ENCODE measurements at places on chromosomes 16 and 17.

GRCh38 chr16:583470-583814, 6.4 kb upstream of the RAB40C start:
- no peaks in the 10 kb centered on the region for H3K36me3 ChIP-seq
- H3K4me1 ChIP-seq = peaks cover 6% of the 10 kb centered on the region
- H3K27me3 ChIP-seq = peaks cover 17% of the 10 kb centered on the region
- no peak overlapping the region for H3K27ac ChIP-seq

DNA sequence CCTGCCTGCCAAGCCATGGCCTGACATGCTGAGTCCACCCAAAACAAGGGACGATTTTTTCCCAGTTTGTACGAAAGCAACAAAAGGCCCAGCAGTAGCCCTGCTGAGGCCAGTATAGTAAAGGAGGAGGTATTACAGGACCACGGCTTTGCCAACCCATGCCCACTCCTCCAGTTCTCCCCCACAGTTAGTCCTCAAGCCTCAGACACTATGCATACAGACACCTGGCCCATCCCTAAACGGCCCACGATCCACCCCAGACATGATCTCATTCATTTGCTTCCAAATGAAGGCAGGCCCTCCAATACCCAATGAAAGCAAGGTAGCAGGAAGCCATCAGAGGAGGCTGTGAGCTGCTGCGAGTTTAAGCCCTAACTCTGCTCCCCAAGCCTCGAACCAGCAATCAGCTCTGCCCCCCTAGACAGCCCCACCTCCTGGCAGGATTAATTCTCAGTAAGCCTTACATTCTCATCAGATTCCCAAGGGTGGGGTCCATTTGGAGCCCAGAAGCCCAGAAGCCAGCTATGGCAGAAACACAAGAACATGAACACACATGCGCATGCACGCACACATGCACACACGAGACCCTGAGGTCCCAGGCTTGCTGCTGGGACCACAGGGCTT, 4.9 kb downstream of the HDAC5 start:
- H3K4me3 ChIP-seq = peak overlapping the region; percentile 68
- H3K4me1 ChIP-seq = peaks cover 18% of the 10 kb centered on the region
- no peaks in the 10 kb centered on the region for H3K36me3 ChIP-seq
- no peak overlapping the region for H3K27ac ChIP-seq
- peaks cover 7% of the 10 kb centered on the region for H3K27me3 ChIP-seq

- no peaks in the 10 kb centered on the region for H3K27me3 ChIP-seq
- H3K4me3 ChIP-seq = no peak overlapping the region
- no peaks in the 10 kb centered on the region for H3K4me1 ChIP-seq
- H3K36me3 ChIP-seq = peaks cover 7% of the 10 kb centered on the region
Measured at GRCh38 chr17:31310886-31311285, 3.0 kb downstream of the EVI2B start.

DNA sequence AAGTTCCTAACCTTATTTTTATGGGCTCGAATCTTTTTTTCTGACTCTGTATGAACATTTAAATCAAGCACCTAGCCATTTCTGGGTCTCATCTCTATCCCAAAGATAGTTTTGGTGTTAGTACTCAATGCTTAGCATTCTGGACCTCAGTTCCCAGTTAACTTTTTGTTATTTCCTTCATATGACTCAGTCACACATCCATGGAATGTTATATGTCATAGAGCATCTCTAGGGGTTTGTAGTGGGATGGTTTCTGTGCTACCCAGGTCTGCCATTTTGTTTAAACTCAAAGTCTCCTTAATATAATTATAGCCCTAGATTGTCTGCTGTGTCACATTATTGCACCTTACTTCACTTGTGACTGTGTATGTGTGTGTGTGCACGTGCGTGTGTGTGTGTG, 90.1 kb downstream of the EFCAB13 start:
- H3K27ac ChIP-seq = no peak overlapping the region
- no peak for DNase-seq
- no peaks in the 10 kb centered on the region for H3K27me3 ChIP-seq
- H3K4me3 ChIP-seq = no peak overlapping the region
- H3K36me3 ChIP-seq = peaks cover 2% of the 10 kb centered on the region

DNA sequence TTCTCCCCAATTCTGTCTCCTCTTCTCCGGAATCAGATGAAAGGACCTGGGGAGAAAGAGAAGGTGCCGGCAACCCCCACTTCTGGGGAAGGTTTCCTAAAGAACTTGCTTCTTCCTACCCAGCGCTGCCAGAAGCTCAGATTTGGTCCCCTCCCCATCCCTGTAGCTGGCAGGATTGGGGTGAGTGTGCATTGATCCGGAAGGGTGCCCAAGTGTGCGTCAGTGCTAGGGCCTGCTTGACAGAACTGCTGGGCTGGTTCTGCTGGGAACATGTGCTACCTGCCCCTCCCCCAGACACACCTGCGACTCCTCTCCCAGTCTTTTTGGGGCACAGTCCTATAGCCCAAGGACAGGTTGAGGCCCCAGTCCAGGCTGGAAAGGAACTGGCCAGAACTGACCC, 3.3 kb downstream of the ARL4D start:
- DNase-seq = no peak
- H3K27ac ChIP-seq = no peak overlapping the region
- H3K27me3 ChIP-seq = no peaks in the 10 kb centered on the region
- H3K4me3 ChIP-seq = peak overlapping the region; percentile 32
- no peaks in the 10 kb centered on the region for H3K36me3 ChIP-seq

Data from neural crest cell (in vitro differentiated cells).